NCI-H1048 (cell line): ENCODE measurements at places on chromosomes 3 and 15.

GRCh38 chr3:167854846-167855245, 119.3 kb downstream of the SERPINI1 start:
- DNase-seq: no peak

- DNase-seq: no peak
Observed at GRCh38 chr15:41772720-41773331, 1.5 kb upstream of the MAPKBP1 start.

DNA sequence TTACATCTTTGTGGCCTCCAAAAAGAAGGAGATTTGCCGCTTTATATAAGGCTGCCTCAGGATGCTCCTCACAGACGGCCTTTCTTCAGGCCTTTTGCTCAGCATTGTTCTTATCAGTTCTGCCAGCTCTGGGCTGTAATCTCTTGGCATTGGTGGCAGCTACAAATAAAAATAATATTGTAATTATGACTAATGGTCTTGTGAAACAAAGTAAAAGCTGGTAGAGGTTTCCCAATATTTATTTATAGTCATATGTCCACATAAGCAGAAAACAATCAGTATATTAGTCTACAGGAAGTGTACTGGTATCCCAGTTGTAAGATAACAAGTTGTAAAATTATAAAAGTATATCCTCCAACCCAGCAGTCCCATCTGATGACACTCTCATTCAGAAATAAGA, 7.3 kb downstream of the NEK4 start:
- DNase-seq: no peak

DNA sequence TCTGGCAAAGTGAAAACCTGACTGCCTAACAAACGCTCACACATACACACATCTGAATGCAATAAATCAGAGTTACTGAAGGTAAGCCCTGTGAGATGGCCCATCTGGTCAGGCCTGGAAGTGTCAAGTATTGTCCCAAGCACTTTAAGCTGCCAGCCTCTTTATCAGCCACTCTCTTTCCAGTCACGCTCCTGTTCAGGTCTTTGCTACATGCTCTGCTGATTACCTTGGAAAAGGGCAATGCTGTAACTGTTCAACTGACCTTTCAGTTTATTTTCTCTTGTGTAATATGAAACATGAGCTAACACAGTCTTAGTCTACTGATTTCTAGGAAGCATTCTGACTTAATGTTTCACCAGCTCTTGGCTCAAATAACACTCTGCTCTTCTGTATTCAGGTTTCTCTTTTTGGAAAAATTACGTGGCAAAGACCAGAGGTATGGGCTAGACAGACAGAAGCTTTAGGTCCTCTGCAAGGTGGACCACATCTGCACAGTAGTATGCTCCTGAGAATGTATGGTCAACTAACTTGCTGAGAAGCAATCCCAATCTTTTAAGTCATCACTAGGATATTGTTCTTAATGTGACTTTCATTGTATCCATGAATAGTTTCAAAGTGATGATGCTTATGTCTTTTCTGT, 44.5 kb downstream of the GBE1 start:
- DNase-seq: no peak

- DNase-seq: no peak
Observed at GRCh38 chr3:112136046-112136445, 3.0 kb upstream of the GCSAM start.

GRCh38 chr15:69609176-69609575, 156.6 kb downstream of the RPLP1 start:
- DNase-seq: no peak

- DNase-seq: no peak
Observed at GRCh38 chr3:158780766-158781165, 21.1 kb upstream of the MFSD1 start.

GRCh38 chr15:77148191-77148590, 77.3 kb upstream of the TSPAN3 start:
- no peak for DNase-seq

DNA sequence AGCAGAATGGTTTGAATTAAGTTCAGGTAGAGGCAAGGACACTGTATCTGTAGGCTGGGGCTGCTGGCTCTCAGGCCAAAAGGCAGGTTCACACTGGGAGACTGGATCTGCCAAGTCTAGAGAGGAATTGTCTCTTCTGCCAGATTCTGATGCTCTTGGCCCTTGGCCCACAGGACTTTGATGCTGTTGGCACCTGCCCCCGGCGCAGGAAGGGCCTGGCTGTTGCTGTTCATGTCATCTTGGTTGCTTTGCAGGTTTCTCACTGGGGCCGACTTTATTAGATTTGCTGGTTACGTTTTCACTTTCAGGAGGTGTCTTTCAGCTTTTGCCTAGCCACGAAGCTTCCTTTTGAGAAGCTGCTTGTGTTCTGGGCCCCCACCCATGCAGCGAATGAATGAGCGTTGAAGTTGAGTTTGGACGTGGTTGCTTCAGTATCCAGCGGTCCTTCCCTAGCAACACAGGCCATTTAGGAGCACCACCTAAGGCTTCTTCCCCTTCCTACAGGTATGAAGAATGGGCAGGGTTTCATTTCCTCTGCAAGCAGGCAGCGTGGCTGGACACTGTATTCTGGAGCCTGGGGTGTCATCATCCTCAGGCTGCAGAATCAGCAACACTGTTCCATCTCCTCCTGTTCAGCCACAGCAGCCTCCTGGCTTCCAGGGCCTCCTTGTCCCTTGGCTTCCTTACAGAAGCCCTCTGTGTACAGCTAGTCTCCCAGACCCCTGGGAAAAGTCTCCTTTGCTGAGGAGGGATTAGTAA, 65.6 kb upstream of the PRR23C start:
- no peak for DNase-seq

- DNase-seq: no peak
Observed at GRCh38 chr3:129118745-129119144, 2.9 kb downstream of the RAB43 start.

- DNase-seq: no peak
Observed at GRCh38 chr3:193236599-193236998, 4.4 kb upstream of the PLAAT1 start.

DNA sequence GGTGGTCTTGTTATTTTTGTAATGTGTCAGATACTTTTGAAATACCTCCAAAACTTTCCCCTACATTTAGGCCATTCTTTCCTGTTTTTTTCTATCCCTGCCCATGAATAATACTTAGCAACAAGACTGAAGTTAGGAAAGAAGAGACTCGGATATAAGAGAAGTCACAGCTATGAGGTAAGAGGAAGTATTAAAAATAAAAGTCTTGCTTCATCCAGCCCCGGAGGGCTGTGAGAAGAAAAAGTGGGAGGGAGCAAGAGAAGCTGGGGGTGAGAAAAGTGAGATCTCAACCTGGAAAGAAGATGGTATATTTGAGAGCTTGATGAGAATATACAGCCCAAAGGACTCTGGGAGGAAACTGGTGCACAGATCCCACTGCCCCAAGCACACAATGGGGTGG, 213.5 kb upstream of the CDIN1 start:
- no peak for DNase-seq

GRCh38 chr15:78243491-78243941, 9.2 kb upstream of the ACSBG1 start:
- no peak for DNase-seq

- DNase-seq: no peak
Observed at GRCh38 chr3:178754852-178755510, 218.7 kb downstream of the KCNMB2 start.

DNA sequence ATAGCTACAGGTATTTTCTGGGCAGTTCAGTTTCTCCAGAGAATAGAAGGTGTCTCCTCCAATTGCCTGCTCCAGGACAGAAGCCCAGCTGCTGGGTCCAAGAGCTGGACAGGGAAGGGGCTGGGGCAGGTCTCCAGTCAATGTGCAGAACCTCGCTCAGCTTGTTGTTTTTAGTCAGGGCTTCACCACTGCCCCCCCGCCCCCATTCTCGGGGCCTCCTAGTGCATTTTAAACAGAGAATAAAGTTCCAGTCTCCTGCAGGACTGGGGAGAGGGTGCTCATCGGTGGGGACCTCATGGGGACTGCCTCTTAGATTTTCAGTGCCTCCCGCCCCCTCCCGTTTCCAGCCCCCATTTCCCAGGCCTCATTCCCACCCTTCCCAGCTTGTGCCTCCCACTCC, 216.6 kb downstream of the XXYLT1 start:
- DNase-seq: no peak

DNA sequence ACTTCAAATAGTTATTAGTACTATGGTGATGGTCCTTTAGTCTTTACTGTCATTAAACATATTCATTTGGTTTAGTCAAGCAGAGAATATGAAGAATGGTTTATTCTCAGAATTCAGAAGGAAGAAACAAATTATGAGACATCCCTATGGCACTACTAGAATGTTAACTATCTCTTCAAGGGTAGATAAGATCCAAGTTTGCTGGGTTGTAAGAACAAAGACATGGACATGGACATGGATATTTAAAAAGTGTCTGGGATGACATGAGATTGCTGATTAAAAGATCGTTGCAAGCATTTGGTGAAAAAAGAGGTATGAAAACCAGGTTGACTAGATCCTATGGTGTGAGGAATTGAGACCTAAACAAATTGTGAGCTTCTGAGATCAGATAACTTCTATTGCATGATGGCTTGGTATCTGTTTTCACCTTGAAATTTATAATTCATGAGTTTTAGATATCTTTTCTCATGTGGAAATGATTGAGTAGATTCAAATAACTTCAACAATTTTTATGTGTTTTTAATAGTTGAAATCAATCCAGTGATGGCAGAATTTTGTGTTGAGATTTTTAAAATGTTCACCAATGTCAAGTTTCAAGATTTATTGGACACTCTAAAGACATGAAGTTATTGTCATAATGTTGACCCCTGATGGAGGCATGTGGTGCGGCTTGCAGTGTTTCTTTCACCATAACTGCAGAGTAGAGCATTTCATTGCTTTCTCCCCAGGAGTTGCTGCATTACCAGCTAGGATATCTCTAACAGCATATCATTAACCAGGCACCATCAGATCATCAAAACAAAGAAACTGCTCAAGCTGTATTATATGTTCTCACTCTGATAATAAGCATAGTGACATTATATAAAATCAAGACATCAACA, 72.6 kb downstream of the NAALADL2 start:
- no peak for DNase-seq

GRCh38 chr15:84658788-84659411, 901 bp upstream of the NMB start:
- no peak for DNase-seq

DNA sequence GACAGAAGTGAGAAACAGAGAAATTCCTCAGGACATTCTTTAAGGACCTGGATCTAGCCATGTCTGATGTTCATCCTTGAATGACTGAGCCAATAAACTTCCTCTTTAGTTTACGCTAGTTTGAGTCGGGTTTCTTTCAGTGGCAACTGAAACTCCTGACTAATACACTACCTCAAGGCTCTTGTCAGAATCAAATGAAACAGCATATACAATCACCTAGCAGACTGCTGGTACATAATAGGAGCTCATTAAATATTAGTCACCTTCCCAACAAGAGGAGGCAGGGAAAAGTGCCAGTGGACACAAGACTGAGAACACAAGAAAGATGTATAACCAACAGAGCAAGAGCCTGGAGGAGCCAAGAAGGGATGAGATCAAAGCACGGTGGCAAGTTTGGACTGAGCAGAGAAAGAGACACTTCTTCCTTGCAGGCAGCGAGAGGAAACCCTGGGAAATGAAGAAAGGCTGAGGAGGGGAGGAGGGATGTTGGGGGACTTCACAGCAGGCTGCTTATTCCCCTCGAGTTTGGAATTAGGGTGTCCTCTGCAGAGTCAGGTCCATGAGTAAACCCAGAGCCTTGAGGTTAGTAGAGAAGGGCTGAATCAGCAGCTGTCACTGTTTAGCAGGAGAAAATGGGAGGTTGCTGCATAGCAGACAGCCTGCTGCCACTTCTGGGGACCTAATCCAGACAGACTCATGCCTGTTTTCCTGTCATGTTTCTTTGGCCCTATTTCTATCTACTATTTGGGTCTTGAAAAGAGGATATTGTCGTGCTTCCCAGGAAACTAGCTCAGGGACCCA, 73.3 kb downstream of the MRPL46 start:
- DNase-seq: no peak

GRCh38 chr15:101256757-101257156, 4.9 kb upstream of the CHSY1 start:
- no peak for DNase-seq
